NCI-H2029 (cell line): ENCODE measurements at places on chromosomes 11 and 22.

- DNase-seq: no peak
Observed at GRCh38 chr11:88249706-88250105, 74.5 kb upstream of the RAB38 start.

- no peak for DNase-seq
Observed at GRCh38 chr11:28257761-28258160, 149.6 kb downstream of the METTL15 start.

- DNase-seq: no peak
Observed at GRCh38 chr11:35917676-35918075, 26.2 kb upstream of the LDLRAD3 start.

DNA sequence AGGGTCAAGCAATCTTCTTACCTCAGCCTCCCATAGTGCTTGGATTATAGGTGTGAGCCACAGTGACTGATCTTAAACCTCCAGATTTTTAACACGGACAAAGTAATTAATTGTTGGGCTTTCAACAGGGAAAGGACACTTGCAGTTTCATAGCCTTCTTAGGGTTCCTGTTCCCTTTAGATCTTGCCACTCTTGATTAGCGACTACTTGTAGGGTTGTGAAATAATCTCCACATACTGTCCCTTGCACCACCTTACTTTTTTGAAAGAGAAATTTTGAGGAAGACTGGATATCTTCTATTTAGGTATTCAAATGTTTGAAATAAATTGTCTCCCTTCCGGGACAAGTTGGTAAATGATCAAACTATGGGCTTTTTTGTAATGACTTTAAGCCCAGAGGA, 7.6 kb downstream of the MS4A4E start:
- no peak for DNase-seq

DNA sequence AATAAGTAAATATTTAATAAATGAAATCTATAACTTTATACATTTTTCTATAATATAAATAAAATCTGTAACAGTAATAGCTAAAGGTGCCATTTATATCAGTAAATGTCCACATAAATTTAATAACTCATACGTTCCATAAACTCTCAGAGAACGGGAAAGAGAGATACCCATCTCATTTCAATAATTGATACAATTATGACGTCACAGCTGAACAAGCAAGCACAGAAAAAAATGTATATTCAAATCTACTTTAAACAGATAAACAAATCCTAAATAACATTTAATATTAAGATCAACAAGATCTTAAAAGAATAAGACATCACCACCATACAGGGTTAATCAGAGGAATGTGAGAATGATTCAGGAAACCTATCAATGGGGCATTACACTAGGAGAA, 1136.5 kb downstream of the TBC1D22A start:
- DNase-seq: no peak

DNA sequence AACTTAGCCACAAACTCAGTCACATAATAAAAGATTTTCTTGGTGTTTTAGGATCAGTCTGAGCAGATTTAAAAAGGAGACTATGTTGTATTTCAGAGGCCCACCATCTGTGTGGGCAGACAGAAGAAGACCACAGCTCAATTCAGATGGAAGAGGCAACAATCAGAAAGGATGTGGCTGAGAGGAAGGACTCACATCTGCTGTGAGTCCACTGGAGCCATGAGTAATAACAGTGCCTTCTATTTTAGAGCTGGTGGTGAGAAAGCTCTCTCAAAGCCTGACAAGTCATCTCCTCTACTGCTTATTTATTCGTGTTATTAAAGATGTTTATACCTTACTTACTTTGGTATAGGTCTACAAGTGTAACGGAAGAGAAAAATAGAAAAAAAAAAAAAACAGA, 357.2 kb downstream of the OPCML start:
- no peak for DNase-seq

DNA sequence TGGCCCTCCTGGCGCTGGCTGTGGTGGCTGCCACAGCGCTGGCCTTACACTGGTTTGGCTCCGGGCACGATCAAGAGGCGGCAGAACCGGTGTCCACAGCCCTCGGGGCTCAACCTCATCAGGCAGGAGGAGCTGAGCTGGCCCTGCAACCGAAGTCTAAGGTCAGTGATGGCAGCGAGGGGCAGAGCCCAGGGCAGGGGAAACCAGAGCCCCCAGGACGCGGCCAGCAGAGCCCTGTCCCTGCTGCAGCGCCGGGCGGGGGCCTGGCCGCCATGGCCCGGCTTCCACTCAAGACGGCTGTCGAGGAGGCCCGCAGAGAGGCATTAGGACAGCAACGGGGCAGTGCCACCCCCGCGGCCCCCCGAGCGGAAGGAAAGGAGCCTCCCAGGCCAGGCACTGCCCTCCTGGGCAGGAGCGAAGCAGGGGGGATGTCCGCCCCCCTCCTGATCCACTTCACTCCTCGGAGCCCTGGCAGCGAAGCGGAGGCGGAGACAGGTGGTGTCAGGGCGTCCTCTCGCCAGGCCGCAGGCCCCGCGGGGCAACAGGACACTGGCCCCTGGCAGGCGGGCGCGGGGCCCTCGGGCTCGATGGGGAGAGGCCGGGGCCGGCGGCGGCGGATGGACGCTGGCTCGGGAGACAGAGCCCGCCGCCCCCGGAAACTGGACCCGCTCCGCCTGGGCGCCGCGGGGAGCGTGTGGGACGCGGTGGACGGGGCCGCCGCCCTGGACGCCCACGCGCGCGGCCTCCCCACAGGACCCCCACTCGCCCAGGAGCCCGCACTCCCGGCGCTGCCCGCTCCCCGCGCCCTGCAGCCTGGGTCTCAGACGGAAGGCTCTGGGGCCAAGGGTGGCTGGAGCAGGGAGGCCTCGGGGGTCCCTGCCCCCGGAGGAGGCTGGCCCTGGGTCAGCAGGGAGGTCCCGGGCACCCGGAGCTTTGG, 895 bp downstream of the KLHDC7B start:
- DNase-seq: no peak

DNA sequence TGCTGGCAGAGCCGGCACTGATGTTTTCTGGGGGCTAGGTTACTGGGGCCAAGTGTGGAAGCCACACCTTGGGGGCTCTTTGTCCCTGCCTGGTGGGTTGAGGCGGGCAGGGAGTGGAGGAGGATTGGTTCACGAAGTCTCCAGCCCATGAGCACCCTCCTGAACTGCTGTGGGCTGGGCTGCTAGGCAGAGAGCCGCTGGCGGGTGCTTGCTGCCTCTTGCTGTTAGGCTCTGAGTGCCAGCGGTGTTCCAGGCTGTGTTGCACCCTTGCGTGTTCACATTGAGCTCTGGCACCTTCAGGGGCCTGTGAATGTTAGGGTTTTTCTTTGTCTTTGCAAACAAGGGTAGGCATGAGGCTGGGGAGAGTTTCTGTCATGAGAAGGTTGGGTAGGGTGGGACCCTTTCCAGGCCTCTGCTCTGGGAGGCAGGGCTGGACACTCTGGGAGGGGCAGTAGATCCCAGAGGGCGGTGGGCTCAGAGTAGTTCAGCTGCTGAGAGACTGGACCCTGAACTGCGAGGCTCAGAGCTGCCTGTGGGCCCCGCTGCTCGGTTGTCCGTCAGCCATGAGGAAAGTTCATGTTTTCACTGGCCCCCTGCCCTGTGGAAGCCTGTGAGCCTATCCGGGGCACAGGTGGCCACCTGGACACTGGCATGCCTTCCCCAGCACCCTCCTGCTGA, 24.0 kb upstream of the TMEM191C start:
- no peak for DNase-seq

GRCh38 chr22:38610234-38610633, 40.3 kb upstream of the DMC1 start:
- no peak for DNase-seq
